ENCODE measurements at places on chromosomes 11 and 22.

GRCh38 chr11:120630122-120630521, 118.6 kb downstream of the GRIK4 start:
- DNase-seq: no peak

DNA sequence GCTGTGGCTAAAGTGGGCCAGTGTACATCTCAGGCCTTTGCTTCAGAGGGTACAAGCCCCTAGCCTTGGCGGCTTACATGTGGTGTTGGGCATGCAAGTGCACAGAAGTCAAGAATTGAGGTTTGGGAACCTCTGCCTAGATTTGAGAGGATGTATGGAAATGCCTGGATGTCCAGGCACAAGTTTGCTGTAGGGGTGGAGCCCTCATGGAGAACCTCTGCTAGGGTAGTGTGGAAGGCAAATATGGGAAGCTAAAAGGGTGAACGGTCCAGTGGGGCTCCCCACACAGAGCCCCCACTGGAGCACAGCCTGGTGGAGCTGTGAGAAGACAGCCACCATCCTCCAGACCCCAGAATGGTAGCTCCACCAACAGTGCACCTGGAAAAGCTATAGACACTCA, 28.5 kb upstream of the PGR start:
- DNase-seq: no peak

GRCh38 chr11:70104419-70104818, 26.3 kb downstream of the ANO1 start:
- DNase-seq: no peak

DNA sequence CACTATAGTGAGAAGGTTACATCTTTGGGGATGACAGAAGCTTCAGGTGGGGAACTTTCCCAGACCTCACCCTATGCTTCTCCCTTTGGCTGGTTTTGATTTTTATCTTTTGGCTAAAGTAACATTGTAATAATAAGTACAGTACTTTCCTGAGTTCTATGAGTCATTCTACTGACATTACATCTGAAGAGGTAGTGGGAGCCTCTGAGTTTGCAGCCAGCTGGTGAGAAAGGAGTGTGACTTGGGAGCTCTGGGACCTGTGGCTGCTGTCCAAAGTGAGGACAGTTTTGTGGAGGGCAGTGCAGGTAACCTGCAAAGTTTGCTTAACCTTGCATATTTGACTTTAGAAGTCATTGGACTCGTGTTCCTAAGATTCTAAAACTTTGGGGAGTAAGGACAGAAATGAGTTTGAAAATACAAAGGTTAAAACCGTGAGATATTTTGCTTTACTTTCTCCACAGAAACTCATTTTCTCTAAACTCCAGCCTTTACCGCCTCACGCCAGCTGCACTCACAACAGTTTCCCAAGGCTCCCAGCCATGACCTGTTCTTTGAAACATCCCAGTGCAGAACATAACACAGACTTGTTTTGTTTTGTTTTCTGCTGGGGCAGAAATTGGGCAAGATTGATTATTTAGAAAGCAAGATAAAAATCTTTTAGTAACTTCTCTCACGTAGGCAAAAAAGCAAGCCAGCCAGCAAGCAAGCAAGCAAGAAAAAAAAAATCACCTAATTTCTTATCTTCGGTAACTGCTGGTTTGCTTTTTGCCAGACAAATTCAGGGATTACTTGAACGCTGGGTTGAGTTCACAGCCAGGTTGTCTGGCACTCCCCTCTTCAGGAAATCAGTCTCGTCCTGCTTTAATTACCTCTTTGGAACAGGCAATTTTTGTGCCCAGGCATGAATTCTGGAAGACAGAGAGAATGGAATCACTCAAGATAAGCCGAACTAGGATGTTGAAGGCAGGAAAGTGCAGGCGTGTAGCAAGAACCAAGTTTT, 478.3 kb upstream of the ISX start:
- DNase-seq: no peak

GRCh38 chr22:38456841-38457699, 2.1 kb upstream of the KCNJ4 start:
- no peak for DNase-seq

- DNase-seq: no peak
Observed at GRCh38 chr11:14454861-14455632, 44.6 kb downstream of the COPB1 start.

- no peak for DNase-seq
Observed at GRCh38 chr11:50412832-50413231, 380.2 kb downstream of the OR4C45 start.

- DNase-seq: no peak
Observed at GRCh38 chr11:92531065-92531739, 306.6 kb downstream of the FAT3 start.
